ENCODE measurements at places on chromosomes 4 and X.

- DNase-seq: no peak
Observed at GRCh38 chr4:1137063-1137776, 23.9 kb upstream of the RNF212 start.

- DNase-seq: no peak
Observed at GRCh38 chr4:138774940-138775339, 240.6 kb upstream of the NOCT start.

DNA sequence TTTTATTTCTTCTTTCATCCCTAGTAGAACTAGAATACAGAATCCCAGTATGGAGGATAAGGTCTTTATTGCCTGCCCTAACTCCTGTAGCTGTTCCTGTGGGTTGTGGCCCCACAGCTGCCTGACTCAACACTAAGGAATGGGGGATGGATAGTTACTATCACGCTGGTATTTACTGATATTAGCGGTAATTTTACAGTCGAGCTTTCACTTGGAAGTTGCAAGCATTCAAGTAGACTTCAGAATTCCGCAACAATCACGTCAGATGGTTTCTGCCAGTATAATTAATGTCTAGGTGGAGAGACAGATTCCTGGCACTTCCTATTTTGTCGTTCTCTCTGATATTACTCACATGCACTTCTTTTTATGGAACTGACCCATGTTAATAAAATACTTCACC is 489.8 kb downstream of the PABPC4L start:
- no peak for DNase-seq

- no peak for DNase-seq
Observed at GRCh38 chr4:123114084-123114914, 191.9 kb upstream of the NUDT6 start.

DNA sequence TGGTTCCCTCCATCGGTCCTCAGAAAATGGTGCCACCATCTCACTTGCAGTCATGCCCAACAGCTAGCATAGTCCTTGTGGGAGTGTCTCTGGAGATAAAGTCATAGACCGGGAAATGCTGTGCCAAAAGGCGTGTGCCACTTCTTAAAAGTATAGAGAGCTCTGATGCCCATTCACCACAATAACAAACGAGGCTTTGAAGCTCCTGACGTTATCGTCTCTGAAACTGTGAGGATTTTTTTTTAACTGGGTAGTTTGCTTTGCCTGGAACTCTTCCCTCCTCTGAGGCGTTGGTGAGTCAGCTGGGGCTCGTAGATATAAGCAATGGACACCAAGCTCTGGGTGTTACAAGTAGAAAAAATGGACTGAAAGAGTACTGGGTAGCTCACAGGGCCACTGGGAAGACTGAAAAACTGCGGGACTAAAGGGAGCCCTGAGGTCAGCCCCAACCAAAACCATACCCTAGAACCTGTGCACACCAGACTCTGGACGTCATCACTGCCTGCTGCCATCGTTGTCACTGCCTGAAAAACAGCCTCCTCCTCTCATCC is 89.4 kb upstream of the TRIM2 start:
- peak; percentile 12 for DNase-seq

DNA sequence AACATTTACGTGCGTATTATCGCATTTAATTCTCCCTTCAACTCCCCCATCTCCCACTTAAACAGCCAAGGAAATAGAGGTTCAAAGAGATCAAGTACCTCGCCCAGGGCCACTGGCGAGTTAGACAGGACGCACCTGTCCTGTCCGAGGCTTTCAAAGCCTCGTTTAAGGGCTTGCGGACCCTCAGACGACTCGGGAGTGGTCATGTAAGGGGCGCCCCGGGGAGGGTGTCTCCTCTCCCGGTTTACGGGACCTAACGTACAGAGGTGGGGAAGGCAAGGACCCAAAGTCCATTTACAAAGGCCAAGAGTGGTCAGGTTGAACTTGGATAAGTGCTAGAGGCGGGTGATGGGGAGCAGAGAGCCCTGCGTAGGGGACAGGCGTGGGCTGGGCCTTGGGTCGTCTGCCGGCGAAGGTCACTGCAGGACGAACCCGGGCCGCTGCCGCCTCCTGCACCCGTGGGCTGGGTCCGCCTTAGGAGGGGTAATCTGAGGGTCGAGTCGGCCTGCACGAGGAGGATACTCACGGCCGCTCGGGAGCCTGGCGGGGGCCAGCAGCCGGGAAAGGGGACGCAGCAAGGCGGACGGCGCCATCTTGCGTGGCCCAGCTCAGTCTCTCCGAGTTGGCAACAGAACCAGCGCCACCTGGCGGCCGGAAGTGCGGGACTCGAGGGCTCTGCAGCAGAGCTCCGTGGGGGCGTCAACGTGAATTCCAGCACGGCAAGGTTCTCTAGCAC is 5.9 kb upstream of the NAA15 start:
- DNase-seq: peak; percentile 99

GRCh38 chrX:66050140-66050569 is 10.3 kb upstream of the VSIG4 start:
- no peak for DNase-seq
